ENCODE measurements at places on chromosomes 5 and 9.

DNA sequence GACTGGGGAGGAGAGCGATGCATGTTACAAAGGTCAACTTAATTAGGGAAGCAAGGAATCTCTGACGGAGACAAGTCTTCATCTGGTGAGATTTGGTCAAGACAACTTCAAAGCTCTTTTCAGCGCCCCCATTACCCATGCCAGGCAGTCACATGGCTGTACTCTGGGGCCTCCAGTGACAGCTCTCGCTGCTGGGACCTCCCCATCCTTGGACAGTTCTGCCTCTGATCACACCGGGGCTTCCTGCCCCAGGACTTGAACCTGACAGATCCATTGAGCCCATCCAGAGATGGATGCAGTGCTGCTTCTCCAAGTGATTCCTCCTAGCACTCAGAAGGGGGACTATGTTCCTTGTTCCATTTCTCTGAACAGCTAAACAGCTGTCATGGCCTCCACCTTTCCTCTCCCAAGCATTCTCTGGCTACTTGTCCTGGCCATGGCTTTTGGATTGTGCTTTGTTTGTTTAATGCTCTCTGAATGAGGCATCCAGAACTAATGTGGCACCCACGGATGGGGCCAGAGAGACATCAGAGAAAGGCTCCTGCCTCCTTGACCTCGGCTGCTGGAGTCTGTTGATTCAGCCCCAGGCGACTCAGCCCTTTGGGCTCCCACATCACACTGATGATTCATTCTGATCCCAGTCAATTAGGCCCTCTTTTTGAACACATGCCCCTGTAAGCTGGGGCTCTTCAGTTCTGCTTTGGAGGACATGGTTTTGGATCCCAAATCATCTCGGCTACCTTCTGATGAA is 122.1 kb upstream of the ADAMTS16 start:
- DNase-seq: no peak

- DNase-seq: no peak
Measured at GRCh38 chr9:127706836-127707241, at the start of gene CFAP157. CFAP157 (plus strand) TSS chr9:127706988; CDS start chr9:127707032, 44 bp downstream.

DNA sequence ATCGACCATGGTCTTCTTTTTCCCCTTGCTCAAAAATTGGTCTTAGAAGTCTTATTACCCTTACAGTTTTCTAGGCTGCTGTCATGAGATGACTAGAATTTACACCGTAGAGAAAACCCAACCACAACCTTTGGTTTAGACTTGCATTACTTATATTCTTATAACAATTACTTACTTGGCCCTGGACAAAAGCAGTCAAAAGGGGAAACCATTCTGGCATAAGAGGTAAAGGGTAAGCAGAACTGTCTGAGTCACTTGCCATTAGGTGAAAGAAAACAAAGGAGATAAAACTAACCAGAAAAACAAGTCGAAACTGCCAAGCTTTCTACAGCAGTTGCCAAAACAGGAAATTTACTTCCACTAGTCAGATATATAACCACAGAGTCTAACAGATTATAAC is 17.9 kb downstream of the TMEM245 start:
- no peak for DNase-seq

DNA sequence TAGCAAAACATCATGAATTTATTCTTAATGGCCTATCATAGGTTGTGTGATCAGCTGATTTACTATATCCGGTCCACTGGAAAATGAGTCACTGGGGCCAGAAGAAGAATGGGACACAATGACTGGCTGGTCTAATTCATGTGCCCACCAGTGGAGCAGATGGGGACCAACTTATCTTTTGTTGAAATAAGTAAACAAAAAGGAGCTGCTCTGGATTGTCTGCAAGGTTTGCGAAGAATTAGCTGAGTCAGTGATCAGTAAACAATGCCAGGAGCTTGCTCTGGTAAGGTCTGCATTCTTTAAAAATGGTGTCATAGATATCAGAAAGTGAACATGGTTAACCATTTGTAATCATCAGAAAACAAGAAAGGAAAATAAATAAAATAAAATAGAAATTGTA is 128.0 kb downstream of the RASEF start:
- no peak for DNase-seq

DNA sequence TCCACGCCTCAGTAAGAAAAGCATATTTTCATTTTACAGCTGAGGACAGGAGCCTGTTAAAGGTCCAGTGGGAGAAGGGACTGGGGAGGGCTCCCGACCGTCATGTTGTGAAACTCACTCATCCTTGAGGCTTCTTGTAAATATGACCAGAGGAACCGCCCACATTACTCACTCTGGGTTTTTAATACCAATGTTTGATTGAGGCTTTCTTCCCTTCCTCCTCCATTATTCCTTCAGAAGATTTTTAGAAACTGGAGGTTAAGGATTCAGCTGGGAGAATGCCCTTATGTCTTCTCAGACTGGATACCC is 61.4 kb upstream of the GLRX start:
- DNase-seq: no peak

DNA sequence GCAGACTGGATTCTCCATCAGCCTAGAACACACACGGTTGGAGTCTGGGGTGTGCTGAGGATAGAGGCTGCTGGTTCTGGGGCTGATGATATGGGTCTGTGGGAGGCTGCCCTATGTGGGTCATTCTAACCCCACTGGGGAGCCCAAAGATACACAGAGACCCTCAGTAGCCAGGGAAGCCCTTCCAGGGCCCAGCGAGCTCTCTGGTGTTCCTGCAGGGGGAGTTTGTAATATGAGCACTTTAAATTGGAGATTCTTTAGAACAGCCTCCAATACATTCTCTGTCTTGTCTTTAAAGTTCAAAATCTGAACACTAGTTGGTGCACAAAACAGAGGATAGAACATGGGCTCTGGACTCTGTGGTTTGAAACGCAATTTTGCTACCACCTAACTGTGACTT is 2.4 kb downstream of the ACTL7A start:
- no peak for DNase-seq

DNA sequence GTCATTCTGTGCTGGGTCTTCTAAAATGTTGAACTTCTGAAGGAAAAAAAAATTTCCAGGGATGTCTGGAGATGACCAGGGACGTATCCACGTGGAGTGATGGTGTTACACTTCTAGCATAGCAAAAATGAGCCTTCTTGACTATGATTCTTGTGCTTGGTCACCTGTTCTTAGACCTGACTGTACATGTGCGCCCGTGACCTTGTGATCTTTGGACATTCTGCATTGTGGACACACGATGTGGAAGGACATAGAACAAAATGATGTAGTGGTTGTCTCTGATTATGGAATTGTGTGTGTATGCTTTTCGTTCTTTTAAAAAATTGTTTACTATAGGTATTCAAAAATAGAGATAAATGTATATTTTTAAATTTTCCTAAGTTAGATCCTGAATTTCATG is 61.0 kb downstream of the SNX30 start:
- no peak for DNase-seq

DNA sequence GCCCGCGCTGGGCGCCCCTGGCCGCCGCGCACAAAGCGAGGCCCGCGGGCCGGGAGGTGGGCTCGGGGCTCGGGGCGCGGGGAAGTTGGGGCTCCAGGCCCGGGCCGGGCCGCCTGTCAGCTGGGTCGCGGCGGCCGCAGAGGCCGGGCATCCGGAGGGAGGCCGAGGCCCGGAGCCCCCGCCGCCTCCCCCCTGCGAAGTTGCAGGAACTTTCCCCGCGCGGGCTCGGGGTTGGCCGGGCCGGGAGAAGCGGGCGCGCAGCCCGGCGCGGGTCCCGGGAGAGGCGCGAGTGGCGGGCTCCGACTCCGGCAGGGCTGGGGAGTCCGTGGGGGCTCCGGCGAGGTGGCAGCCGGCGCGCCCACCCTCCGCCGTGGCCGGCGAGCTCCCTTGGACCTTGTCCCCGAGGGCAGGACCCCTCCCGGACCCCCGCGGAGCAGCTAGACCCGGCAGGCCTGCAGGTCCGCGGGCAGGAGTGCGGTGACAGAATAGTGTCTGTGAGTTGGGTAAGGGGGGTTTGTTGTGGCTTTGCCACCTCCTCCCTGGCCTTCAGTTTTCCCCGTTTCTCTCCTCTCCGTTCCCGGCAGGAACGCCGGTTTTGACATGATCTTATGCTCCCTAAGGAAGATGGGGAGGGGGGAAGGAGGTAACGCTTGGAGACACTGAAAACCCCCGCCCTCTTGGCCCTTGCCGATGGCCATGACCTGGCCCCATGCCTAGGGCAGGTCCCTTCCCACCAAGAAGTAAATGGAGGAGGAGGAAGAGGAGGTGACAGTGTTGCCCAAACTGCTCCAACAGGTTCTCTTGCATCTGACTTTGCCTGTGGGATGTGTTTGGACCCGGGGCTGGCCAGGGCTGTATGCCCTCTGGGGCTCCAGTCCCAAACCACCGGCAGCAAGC is 942 bp downstream of the PHF2 start:
- DNase-seq: no peak

- DNase-seq: no peak
Measured at GRCh38 chr9:6805532-6805931, 47.8 kb downstream of the KDM4C start.

- DNase-seq: no peak
Measured at GRCh38 chr9:15889555-15889954, 336.7 kb downstream of the CCDC171 start.

- DNase-seq: no peak
Measured at GRCh38 chr9:95297316-95297715, 20.2 kb downstream of the FANCC start.

GRCh38 chr5:115070737-115071136 is 99.0 kb downstream of the TRIM36 start:
- DNase-seq: no peak

GRCh38 chr5:170533383-170533782 is 29.6 kb downstream of the KCNIP1 start:
- DNase-seq: no peak

- DNase-seq: no peak
Measured at GRCh38 chr9:127124111-127124531, 1.7 kb upstream of the ANGPTL2 start.

DNA sequence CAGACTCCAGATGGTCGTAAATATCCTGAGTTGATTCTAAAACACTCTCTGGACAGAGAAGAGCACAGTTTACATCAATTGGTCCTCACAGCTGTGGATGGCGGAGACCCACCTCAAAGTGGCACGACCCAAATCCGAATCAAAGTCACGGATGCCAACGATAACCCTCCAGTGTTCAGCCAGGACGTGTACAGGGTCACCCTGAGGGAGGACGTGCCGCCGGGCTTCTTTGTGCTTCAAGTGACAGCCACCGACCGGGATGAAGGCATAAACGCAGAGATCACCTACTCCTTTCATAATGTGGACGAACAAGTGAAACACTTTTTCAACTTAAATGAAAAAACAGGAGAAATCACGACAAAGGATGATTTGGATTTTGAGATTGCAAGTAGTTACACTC is 891 bp downstream of the PCDHGB2 start:
- DNase-seq: no peak

GRCh38 chr9:136582977-136583735 is 37.3 kb upstream of the NOTCH1 start:
- DNase-seq: no peak

DNA sequence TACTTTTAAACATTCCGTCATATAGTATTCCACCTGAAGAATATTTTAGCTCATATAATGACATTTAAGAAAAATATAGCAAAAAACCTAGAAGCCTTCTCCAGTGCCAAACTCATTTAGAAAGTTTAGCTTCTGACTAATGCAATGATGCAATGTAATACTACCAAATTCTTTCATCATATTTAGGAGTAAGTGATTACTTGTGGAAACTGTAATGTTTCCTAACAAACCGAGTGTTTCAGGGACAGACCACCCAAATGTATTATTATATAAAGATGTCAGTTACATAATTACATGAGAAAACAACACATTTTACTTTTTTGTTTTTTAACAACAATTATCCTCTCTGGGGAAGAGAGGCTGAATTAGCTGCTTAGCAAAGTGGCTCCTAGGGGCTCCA is 316.2 kb downstream of the ARL15 start:
- DNase-seq: no peak

GRCh38 chr5:180804129-180804618 is 1.6 kb upstream of the MGAT1 start:
- DNase-seq: no peak

DNA sequence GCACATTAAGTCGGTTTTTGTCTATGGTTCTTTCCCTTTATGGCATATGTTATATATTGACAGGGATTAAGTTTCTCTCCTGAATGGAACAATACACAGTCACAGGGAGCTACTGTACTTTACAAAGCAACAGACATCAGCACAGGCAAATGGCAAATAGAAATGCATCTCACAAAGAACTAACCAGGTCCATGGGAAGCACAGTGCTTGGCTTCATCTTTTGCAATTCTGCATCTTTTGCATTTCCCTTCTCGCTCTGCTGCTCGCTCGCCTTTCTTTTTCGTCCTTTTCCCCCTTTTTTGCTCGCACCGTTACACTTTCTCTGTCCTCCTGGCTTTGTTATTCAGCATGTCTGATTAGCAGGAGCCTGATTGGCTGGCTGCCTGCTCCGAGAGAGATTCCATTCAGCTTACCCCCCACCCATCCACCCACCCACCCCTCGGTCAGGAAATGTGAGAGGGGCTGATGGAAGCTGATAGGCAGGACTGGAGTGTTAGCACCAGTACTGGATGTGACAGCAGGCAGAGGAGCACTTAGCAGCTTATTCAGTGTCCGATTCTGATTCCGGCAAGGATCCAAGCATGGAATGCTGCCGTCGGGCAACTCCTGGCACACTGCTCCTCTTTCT is at the start of gene ADAMTSL1:
Gene ADAMTSL1, plus strand, starts transcription at position 502 of the 628 bp plus-strand sequence. Its CDS starts 80 bp downstream, at position 582.
- DNase-seq: peak; percentile 16

DNA sequence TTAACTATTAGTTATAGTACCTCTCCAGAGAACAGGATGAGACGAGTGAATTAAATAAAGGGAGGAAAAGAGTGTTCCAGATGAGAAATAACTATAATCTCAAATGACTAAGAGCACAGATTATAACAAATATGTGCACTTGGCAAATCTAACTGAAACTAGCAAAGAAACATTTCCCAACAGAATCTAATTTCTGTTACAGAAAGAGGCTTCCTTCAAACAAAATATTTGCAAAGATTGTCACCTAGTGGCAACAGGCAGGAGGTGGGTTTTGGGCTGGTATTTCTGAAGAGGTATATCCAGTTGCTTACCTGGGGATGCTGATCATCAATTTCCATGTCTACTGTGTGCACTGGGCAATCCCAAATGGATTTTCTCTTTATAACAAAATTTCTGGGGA is 5.6 kb upstream of the SPDL1 start:
- no peak for DNase-seq

DNA sequence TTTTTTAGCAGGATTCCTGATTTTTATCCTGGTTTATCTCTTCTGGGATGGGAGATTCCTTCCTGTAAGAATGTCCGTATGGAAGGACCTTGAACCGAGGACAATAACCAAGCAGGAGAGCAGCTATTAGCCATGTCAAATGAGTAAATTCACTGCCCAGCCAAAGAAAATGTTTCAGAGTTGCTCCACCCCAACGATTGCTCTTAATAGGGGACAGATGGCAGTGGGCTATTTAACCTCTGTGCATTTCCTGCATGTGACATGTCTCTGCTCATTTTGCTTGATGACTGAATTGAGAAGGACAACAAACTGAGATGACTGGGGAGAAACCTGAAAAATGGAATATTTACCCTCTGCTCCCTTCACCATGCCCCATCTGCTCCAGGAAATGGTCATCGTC is 479.9 kb upstream of the ZNF462 start:
- DNase-seq: no peak

- DNase-seq: no peak
Measured at GRCh38 chr5:171410181-171410580, 9.3 kb upstream of the FGF18 start.
